ENCODE measurements at places on chromosomes 6 and 20.

GRCh38 chr6:52546192-52546591 is 30.7 kb downstream of the TRAM2 start:
- no peak for DNase-seq

DNA sequence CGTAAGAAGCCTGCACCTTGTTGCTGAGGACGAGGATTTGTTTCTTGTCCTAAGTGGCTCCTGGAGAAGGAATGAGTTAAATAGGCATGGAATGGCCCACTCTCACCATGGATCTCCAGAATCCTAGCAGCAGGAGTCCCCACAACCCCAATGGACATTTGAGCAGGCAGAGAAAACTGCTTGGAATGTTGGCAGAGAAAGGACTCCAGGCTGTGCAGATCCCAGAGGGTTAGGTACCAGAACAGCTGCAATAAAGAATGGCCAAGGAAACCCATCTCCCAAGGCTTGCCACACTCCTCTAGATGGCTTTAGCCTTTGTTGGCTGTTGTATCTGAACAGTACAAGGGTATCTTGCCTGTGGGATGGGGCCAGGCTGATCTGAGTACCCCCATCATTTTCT is 1415.7 kb upstream of the ADGRB3 start:
- DNase-seq = no peak

DNA sequence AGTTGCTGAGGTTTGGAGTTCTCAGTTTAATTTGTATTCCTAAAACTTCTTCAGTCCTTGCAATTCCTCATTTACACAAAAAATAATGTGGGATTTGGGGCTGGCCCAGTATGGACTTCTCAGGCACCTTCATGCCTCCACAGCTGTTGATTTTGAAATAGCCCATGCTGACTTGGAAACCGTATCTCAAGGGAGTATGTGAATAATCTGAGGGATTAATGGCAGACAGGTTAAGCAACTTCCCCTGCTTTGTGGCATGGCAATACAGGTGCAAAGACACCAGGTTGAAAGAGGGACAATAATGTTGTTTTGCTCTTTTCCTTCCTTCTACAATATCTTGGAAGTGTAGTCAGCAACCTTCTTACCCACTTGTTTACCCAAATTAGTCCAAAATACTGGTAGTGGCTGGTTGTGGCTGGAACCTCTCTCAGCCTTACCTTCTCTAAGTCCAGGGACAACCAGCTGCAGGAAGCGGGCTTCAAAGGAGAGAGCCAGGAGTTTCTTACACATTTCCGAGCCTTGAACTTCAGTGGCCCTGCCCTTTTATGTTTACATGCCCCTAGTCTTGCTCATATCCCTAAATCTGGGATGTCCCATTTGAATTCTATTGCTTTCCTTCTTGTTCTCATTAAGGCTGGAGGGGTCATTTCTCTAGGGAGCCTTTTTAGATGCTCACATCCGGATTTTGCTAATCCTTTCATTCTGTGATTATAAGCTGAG is 44.1 kb upstream of the ADGRF1 start:
- no peak for DNase-seq

GRCh38 chr20:47757145-47758035 is 27.9 kb downstream of the SULF2 start:
- DNase-seq = no peak

GRCh38 chr20:17248224-17248623 is 21.4 kb downstream of the PCSK2 start:
- no peak for DNase-seq

DNA sequence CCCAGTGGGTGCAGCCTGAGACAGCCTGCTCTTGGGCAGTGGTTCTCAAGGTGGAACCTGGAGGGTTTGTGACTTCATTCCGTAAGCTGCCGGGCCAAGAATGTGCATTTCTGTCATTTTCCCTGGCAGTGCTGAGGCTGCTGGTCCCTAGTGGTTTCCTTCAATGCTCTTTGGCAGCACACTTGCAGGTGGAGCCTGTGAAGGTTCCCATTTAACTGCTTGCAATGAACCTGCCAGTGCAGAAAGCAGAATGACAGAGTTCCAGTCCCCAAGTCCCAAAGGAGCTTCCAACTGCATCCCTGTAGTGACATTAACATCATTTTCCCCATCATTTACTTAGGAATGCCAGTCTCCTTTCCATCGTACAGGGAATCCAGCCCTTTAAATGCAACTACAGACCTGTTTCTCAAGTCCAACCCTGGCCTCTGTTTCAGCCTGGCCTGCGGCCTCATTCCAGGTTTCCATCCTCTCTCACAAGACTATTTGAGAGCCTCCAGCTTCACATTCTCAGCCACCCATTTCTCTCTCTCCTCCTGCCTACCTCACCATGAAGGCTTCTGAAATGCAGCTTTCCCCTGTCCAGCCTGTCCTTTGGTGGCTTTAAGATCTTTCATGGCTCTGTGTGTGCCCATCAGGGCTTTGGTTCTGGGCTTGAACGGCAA is 149.7 kb upstream of the GGTLC1 start:
- no peak for DNase-seq

DNA sequence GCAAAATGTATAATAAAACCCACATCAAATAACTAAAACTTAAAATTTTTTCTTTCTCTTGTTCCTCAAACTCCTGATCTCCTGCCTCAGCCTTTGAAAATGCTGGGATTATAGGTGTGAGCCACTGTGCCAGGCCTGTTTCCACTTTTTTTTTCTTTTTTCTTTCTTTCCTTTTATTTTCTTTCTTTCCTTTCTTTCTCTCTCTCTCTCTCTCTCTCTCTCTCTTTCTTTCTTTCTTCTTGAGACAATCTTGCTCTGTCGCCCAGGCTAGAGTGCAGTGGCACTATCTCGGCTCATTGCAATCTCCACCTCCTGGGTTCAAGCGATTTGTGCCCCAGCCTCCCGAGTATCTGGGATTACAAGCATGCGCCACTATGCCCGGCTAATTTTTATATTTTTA is 164.6 kb downstream of the OR2B2 start:
- no peak for DNase-seq

- no peak for DNase-seq
Measured at GRCh38 chr6:113451049-113451448, 406.1 kb upstream of the MARCKS start.

DNA sequence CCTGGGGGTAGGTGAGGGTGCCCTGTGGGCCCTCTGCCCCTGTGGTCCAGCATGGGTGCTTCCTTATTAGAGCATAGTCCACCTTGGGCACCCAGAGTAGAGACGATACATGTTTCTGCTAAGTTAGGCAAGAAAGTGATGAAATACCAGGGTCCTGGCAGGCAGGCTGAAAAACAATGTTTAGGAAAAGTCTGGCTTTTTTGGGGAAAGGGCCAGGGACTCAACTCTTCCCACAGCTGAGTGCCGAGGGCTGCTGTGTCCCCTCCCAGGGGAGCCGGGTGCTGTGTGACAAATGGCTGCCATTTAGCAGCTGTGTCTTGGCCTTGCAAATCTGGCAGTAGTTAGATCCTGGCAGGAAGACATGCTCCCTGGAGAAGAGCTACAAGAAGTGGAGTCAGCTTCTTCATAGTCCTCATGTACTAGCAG is 61.5 kb downstream of the RREB1 start:
- DNase-seq = no peak

GRCh38 chr6:105121981-105122380 is 57.8 kb downstream of the POPDC3 start:
- DNase-seq = no peak

- DNase-seq = peak; percentile 36
Measured at GRCh38 chr20:49482621-49483017, at the start of gene KCNB1. Gene KCNB1 (minus strand): TSS chr20:49482668. CDS start chr20:49482480, 188 bp downstream.

DNA sequence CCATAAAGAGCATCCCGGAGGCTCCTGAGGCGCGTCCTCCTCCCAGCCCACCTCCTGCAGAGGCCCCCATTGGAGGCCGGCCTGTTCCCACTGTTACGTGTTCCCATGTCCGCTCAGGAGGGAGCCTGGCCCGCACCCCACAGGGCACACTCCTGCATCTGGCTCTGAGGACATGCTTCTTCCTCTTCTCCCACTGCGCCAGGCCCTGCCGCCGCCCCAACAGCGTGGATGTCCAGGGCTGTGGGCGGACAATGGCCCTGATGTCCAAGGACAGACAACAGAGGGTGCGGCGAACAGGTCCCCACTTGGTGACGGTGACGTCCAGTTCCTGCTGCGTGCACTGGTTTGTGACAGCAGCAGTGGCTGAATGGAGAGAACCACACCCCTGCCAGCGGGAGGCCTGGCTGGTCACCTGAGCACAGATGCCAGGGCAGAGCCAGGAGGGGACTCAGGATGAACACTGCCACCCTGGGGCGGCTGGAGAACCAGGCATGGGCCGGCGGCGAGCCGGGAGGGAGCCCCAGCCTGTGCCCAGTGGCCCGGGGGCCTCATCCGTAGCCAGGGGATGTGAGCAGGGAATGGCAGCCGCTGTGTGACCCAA is 26.6 kb downstream of the FRMD1 start:
- no peak for DNase-seq

DNA sequence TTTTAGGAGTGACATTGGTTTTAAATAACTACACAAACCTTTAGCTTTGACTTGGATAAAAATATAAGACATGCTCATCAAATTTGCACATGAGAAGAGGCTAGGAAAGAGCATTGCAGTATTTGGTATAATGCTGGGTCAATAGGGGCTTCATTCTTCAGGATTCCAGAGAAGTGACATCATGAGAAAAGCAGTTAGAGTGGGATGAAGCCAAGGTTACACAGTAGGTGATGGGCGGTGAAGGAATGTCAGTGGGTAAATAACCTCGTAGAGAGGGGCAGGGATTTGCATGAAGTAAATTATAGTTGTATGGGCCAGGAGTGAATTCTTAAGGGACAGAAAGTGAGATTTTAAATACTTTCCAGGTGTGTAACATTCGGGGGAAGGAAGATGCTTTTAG is 216.2 kb downstream of the RFPL4B start:
- no peak for DNase-seq

DNA sequence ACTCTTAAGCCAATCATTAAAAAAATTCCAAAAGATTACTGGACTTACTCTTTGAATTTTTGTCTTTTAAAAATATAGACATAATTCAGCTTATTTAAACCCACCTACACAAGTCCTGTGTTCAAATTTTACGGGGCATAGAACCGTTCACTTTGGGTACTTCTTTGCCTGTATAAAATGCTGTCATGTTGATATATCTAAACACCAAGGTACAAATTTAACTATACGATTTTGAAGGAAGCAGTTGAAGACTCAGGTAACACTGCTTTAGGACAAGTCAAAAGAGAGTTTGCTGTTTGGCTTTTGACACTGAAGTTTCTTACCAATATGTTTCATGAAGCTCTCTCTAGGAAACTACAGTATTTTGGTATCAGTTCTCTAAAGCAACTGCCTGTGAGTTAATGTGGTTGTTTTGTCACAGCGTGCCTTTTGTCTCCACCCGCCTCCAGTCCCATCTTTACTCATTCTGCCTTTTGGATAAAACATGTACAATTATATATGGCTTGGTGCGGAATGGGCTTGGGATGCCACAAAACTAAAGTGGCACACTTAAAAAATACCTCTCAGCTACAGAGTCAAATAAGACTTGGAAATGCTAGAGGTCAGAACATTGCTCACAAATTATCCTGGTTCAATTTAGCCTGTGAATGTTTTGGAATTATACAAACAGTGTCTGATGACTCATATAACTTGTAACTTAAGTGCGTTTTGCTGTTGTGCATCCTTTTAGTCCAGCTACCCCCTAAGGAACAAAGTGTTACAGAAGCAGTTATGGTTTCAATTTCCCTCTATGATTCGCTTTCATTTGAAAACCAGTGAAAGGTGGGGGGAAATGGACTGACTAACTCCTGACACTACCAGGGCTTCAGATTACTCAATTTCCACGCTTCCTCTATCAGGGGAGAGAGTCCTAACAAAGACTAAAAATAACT is 38.7 kb downstream of the RGS17 start:
- no peak for DNase-seq

GRCh38 chr6:166589786-166590574 is 3.5 kb upstream of the RAMACL start:
- DNase-seq = no peak

GRCh38 chr6:86563197-86563596 is 374.1 kb upstream of the HTR1E start:
- DNase-seq = no peak

DNA sequence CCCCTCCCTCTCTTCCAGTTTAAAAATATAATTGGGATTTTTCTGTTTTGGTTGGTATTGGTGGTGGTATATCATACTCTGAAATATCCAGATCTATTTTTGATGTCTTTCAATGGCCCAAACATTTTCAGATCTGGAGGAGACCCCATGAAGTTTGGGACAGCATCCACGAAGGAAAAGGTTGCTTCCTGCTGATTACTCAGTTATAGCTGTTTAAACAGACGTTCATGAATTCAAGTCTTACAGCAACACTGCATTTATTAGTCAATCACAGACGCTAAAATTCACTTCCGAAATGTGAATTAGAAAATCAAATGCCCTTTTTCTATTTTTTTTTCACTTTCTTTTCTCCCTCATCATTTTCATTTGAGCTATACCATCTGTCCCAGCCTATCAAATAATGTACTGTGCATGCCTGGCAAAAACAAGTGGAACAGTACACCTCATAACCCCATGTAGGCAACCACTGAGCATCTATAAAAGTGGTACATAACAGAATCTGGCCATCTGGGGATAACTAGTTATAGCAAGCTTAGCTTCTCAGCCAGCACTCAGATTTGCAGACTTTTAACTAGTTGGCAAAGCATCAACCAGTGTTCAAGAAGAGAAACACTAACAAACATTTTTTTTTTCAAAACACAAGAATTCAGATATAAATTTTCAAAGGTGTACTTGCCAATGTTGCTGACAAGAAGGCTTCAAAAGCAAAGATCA is 124.5 kb downstream of the HIVEP2 start:
- no peak for DNase-seq

DNA sequence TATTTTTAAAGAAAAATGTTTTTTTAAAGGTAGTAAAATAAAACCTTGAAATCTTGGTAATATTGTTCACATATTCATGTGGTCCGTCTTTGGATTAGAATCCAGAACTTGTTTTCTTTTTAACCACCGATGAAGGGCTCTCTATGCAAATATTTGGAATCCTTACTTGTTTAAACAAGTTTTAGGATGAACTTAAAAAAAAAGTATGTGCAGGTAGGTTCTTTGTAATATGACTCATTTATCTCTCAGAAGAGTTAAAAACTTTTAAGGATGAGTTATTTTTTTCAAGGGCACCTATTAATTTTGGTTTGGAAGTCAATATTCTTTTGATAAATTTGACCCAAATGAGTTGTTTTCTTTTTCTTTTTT is 8.9 kb downstream of the DSP start:
- no peak for DNase-seq

- no peak for DNase-seq
Measured at GRCh38 chr6:138833816-138834539, 38.1 kb downstream of the ECT2L start.

GRCh38 chr20:20567712-20568111 is 144.7 kb downstream of the RALGAPA2 start:
- no peak for DNase-seq

DNA sequence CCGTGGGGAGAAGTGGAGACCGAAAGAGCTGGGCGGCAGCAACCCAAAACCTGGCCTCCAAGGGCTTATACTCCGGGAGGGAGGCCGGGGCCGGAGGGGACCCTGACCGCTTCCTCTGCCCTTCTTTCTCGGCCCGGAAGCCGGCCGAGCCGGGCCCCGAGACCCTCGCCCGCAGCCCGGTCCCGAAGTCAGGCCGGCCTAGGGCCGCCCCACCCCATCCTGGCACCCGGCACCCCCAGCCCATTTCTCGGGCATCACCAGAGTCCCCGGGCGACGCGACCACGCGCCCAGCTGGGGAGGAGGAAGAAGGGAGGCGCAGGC is 572 bp upstream of the ZDHHC14 start:
- DNase-seq = no peak

- DNase-seq = no peak
Measured at GRCh38 chr20:11995805-11996567, 78.3 kb downstream of the BTBD3 start.

- DNase-seq = no peak
Measured at GRCh38 chr6:106216527-106216926, 109.0 kb downstream of the ATG5 start.

GRCh38 chr6:158667360-158667981 is 17.6 kb downstream of the SYTL3 start:
- no peak for DNase-seq
